ENCODE measurements at places on chromosomes 2 and 18.

GRCh38 chr2:133518700-133519344, 49.4 kb downstream of the NCKAP5 start:
- DNase-seq: no peak

DNA sequence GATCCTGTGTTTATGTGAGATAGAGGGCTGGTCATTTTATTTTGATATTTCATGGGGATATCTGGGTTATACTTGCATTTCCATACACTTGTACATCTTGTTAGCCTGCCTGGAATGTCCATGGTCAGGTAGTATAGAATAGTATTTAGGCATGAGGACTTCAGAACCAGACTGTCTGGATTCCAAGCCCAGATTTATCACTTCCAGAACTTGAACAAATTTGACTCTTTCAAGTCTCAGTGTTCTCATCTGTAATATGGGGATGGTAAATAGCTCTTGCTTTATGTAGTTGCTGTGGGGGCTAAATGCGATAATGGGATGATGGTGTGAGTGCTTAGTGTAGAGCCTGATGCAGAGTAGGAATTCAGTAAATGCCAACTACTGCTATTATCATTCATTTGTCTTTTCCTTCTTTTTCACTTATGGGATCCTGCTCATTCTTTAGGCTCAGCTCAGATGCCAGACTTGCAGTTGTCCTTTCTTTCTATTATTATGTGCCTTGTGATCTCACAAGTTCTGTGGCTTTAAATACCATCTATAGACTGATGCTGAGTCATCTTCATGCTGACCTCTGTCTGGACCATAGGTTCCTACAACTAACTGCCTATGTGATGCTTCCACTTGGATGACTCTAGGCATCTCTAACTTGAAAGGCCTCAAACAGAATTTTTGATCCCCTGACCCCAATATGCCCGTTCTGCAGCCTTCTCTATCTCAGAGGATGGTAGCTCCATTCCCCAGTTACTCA, 67.4 kb downstream of the POLE4 start:
- no peak for DNase-seq

DNA sequence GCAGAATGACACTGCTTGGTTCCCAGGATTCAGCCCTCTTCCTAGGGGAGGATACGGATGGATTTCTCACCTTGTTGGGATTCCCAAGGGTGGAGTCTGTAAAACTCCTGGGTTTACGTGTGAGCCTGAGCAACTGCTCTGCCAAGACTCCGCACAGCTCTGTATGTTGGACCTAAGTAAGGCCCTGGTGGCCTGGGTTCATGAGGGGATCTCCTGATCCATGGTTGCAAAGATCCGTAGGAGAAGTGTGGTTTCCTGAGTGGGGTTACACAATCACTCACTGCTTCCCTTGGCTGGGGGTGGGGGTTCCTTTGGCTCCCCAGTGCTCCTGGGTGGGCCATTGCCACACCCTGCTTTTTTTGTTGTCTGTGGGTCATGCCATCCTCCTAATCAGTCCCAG, 37.7 kb downstream of the ANKRD12 start:
- DNase-seq: no peak

DNA sequence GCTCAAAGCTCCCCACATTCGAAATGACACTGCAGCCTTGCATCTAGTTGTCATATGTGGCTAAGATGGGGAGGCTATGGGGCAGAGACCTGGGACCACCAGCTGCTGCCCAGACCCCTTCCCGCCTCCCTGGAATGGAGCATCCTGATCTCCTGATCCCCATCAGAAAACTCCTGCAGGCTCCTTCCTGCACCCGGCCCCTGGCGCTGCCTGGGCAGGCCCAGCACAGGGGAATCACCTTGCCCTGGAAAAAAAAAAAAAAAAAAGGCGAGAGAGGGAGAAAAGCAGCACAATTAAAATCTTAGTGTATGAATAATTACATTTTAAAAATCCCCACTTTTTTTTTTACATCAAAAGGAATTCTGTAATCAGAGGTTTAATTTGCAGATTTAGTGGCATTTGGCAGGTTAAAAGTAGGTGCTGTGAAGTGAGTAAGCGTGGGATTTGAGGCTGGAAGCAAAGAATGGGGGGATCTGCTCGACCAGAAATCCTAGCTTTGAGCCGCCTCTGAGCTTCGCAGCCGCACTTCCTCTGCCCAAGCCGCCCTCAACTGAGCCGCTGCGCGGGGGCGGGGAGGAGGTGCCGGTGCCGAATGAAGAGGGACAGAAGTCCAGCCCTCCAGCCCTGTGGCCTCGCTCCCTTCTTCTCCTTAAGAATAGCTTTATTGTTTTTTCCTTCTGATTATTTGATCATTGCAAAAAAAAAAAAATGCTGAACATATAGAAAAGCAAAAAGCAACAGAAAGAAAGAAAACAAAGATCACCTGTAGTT, 30.0 kb downstream of the THNSL2 start:
- DNase-seq: no peak

DNA sequence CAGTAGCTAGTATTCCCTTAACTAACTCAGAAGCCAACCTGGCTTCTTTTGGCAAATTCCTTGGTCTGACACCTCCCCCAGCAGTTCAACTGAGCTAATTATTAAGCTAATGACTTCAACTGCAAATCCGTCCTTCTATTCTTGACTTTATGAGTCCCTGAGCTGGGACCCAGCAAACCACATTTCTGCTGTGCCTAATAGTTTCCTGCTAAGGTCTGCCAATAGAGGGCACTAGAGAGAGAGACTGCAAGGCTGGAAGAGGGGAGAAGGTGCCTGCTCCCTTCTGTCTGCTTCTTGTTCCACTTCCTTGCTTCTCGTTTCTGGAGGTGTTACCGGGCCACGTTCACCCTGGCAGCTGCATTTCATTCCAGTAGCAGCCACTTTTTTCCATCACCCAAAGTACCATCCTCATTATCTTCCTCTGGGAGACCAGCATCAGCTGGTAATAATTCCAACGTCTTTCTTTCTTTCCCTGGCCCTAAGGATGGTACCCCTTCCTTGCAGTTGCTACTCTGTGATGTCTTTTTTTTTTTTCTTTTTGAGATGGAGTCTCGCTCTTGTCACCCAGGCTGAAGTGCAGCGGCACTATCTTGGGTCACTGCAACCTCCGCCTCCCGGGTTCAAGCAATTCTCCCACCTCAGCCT, 352.0 kb downstream of the TNS1 start:
- DNase-seq: no peak
